ENCODE measurements at places on chromosomes 4 and X. TPM values are rescaled to one million over a fixed set of nuclear protein-coding genes. Genes with fewer than 3 reads are reported as not detected.

Gene HELT
- total RNA-seq = not detected

Gene VSIG1
- total RNA-seq = 0.72 TPM

Gene AGA
- total RNA-seq = 21.4 TPM

Gene MAGEA3
- total RNA-seq = not detected

All from endothelial cell of coronary artery (primary cell).